ENCODE measurements at places on chromosomes 12 and 14. TPM values are rescaled to one million over a fixed set of nuclear protein-coding genes. Genes with fewer than 3 reads are reported as not detected.
A peak's percentile ranks its signal among the peaks of the same experiment; 100 is the strongest.

CFAP251 gene
- 0.34 TPM for total RNA-seq

TMPRSS12 gene
- total RNA-seq: not detected

KLHDC1 gene
- 6.5 TPM for total RNA-seq

HOXC12 gene
- not detected for total RNA-seq

C3AR1 gene
- 1.2 TPM for total RNA-seq

DNA sequence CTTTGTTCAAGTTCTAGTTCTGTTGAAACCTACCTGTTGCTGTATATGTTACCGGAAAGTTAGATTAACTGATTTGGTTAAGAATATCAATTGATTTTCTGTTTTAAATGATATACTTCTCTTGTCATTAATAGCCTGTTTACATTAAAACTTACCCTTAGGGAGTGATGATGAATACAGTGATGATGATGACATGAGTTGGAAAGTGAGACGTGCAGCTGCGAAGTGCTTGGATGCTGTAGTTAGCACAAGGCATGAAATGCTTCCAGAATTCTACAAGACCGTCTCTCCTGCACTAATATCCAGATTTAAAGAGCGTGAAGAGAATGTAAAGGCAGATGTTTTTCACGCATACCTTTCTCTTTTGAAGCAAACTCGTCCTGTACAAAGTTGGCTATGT lies 33.0 kb downstream of the CAND1 start:
- H3K36me3 ChIP-seq: peaks cover 7% of the 10 kb centered on the region
- no peak overlapping the region for H3K27ac ChIP-seq
- no peak for DNase-seq
- no peaks in the 10 kb centered on the region for H3K27me3 ChIP-seq
- H3K4me1 ChIP-seq: no peaks in the 10 kb centered on the region

DNA sequence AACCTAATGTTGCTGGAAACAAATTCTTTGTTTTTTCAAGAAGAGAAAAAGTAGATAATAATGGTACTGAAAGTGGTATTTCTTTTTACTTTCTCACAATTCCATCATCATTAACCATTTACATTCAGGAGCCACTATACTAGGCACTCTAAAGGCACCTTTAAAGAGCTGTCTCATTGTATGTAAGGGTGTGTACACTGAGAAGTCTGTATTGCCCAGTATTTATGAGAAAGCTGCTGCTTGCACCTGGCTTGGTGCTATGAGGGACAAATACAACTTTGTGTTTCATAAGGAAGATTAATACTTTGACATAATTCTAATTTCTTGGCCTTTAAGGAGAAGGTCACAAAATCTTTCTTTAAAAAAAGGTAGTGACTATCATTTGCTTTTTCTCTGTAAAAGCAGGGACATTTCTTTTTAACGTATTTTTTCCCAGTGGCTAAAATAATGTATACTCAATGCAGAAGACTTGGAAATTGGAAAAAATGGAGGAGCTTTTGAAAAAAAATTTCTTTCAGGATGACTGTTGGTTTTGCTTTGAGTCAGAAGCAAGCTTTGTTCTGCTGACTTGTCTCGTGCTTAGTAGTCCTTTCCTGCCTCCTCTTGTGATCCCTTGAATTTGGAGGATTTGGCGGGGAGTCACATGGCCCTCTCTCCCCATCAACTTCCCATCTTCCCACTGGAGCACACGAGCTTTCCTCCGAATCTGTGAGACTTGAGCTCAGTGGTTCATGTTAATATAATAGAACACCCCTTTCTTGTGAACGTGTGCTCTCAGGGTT lies 50.1 kb downstream of the RASSF3 start:
- H3K4me3 ChIP-seq: no peak overlapping the region
- no peaks in the 10 kb centered on the region for H3K36me3 ChIP-seq
- H3K27ac ChIP-seq: no peak overlapping the region

GRCh38 chr14:32225378-32225920 lies 22.4 kb upstream of the RNU6-8 start:
- H3K4me1 ChIP-seq: peaks cover 12% of the 10 kb centered on the region
- H3K27me3 ChIP-seq: no peaks in the 10 kb centered on the region
- no peak for DNase-seq
- H3K27ac ChIP-seq: no peak overlapping the region
- H3K4me3 ChIP-seq: no peak overlapping the region
- H3K36me3 ChIP-seq: no peaks in the 10 kb centered on the region

DNA sequence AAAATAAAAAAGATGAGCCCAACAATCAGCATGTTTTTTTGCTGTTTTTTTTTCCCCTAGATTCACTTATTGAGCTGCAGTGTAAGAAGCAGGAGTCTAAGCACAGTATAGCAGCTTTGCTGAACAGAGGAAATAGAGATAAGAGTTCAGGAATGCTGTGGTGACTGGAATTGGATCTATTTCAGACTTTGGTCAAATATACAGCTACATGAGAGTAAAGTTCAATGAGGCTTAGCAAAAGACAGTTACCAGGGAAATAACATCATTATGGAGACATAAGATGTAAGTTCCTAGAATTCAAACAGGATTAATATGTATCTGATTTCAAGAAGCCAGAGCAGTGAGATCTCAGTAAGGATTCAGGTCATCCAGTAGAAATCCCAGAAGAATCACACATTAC lies 613.0 kb downstream of the RPS29 start:
- no peaks in the 10 kb centered on the region for H3K4me1 ChIP-seq
- no peak overlapping the region for H3K4me3 ChIP-seq
- no peak for DNase-seq
- no peaks in the 10 kb centered on the region for H3K36me3 ChIP-seq
- no peak overlapping the region for H3K27ac ChIP-seq
- no peaks in the 10 kb centered on the region for H3K27me3 ChIP-seq

- H3K4me3 ChIP-seq: no peak overlapping the region
- no peak for DNase-seq
- H3K36me3 ChIP-seq: no peaks in the 10 kb centered on the region
- H3K27me3 ChIP-seq: no peaks in the 10 kb centered on the region
- H3K4me1 ChIP-seq: peaks cover 12% of the 10 kb centered on the region
- no peak overlapping the region for H3K27ac ChIP-seq
These were observed 49.1 kb upstream of the RNU6-8 start for GRCh38 chr14:32252030-32252670.

B4GALNT1 gene
- 0.27 TPM for total RNA-seq

GRCh38 chr12:132445884-132446632 lies 43.9 kb upstream of the FBRSL1 start:
- H3K4me1 ChIP-seq: no peaks in the 10 kb centered on the region
- no peaks in the 10 kb centered on the region for H3K36me3 ChIP-seq
- peak overlapping the region; percentile 72 for H3K27ac ChIP-seq
- no peak for DNase-seq

- no peak for DNase-seq
- H3K27me3 ChIP-seq: no peaks in the 10 kb centered on the region
These were observed 3.0 kb downstream of the HSP90B1 start for GRCh38 chr12:103933237-103933636.
